ENCODE measurements at places on chromosomes 5 and 9.

GRCh38 chr9:33435821-33436277 is 11.5 kb downstream of the AQP3 start:
- no peak for DNase-seq

- no peak for DNase-seq
Measured at GRCh38 chr9:108568093-108568492, 287.7 kb downstream of the ACTL7B start.

DNA sequence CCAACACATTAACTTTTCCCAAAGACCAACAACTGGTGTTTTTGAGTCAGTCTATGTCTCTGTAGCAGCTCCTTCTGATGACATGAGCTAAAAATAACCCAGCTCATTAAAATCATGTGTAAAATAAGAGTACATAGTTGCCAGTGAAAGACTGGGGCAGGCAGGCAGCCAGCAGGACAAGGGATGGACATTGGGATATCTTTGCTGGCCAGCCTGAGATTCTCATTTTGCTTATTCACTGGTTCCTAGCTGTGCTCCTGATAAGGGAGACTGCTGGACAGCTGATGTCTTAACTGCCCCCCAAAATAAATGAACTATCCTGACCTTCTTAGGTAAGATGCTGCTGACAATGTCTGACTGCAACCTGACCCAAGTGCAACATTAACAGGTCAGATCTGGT is 33.9 kb downstream of the EPB41L4B start:
- DNase-seq = no peak

DNA sequence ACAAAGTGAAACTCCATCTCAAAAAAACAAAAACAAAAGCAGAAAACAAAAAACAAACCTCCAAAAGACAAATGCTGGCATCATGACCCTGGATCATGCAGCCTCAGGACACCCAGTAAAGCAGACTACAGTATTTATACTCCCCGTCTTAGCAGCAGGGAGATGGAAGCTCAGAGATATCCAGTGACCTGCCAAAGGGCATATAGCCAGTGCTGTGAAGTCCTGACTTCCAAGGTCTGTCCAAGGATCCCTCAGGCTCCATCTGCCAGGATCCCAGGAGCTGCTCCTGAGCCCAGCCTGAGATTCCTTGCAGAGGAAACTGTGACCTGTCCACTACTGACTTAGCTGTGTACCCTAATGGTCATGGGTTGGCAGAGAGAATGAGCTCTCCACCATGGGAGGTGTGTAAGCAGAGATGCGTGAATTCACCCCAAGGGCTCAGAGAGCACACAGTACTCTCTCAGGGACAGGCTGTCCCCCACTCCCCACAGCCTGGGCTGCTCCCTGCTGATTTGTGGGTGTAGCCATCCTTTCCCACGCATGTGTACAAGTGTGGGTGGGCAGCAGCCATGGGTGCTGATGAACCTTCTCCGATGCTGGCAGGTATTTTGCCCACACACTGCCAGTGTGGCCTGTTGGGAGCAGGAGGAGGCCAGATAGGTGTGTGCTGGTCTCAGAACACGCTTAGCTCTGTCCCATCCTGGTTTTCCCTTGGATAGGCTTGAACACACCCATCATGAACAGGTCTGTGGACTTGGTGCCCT is 2.1 kb upstream of the WNK2 start:
- no peak for DNase-seq

- DNase-seq = no peak
Measured at GRCh38 chr9:35366627-35367026, 123.3 kb upstream of the RUSC2 start.

DNA sequence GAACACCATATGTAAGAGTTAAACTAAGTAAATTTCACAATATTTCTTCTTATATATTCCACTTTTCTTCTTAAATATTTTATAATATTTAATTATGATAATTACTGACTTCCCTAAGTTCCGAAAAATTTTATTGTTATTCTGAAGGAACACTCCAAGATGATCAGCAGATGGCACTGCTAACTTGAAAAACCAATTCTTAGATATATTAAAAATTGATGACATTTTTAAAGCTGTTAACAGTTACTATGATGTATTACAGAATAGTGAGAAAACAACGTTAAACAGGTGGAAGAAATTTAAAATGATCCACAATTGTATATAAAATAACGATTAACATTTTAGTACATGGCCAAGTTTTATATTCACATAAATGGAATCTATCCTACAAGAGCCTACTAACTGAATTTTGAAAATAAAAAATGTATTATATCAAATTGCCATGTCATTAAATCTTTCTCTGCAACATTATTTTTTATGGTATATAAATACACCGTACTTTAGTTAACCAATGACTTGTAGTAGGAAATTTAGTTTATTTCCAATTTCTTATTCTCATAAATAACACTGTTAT is 30.1 kb upstream of the MUSK start:
- no peak for DNase-seq

DNA sequence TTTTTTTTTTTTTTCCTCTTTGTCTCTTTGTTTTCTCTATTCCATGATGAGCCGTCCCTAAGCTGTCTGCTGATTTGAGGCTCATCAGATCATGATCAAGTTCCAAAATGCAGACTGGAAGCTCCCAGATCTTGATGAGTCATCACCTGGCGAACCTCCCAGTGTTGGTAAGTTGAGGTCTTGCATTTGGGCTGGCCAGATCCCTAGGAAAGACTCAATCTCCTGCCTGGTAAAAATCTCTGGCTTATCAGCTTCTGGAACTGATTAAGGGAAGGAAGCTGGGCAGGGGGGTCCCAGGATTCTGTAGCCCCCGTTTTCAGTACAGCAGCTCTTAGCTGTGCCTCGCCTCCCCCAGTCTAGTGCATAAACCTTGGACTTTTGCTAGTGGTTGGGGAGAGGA is 69.0 kb downstream of the TSPAN17 start:
- DNase-seq = no peak

DNA sequence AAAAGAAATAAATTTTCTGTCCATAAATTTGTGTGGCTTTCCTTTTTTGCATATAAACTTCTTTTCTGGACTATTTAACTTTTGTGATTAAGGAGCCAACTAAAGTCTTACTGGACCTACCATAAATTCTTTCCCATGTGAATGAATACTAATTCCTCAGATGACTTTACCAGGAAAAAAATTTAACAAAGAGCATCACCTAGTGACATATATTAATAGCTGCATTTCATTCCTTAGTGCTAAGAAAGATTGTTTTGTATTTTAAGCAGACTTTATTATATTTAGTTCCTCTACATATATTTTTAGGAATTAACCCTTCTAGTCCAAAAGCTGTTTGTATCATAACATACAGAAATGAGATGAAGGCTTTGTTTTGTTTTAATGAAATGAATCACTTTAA is 64.4 kb downstream of the C9orf85 start:
- no peak for DNase-seq

DNA sequence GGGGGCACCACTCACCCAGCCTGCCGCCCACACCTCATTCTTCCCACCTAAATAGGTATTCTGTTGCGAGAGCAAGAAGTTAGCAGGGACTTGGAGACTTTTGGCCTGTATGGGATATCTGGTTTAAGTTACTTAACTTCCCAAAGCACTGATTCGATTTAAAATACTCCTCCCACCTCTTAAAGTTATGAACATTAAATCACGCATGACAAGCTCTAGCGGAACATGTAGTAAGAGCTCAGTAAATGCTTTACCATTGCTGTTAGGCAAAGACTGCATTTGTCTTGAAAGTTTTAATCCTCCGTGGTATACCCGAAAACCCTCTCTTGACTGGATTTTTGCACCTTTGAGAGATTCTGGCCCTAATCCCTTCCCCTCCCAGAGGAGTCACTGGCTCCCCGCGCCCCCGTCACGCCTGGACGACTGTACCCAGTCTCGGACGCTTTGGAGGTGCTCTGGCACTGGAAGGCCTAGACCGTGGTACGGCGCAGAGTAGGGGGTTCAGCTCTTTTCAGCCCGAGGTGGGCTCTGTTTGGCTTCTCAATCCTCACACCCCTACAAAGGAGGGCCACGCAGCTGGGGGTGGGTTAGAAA is 4.4 kb downstream of the GDNF start:
- no peak for DNase-seq

DNA sequence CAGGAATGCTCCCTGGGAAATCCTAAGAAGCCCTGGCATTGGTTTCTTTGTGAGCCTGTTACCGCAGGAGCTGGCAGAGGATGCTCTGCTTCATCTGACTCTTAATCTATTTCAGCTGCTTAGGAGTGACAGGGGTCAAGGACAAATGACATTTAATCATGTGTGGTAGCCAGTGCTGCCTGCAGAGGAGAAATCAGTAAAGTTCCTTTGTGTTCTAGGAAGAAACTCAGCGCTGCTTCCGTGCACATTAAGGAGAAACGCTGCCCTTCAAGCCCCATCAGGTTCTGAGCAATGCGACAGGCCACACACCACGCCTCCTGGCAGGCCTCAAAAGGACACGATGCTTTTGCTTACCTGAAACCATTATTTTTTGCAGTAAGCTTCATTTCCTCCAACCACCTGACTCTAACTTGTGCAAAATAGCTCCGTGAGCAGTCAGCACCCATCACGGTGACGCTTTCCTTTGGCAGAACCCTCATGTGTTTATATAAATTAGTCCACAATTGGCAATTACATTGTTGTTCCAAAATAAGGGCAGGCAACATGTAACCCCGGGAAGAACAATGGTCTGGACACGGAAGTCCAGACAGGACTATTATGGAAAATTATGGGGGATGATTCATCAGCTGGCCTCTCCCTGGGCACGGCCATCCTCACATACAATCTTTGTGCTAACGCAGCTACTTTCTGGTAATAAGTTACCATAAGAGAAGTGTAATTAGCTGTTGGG is 387.9 kb upstream of the DAP start:
- DNase-seq = no peak

DNA sequence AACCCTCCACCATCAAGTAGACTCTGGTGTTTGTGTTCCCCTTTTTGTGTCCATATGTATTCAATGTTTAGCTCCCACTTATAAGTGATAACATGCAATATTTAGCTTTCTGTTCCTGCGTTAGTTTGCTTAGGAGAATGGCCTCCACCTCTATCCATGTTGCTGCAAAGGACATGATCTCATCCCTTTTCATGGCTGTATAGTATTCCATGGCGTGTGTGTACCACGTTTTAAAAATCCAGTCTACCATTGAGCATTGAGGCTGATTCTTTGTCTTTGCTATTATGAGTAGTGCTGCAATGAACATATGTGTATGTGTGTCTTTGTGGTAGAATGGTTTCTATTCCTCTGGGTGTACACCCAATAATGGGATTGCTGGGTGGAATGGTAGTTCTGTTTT is 140.1 kb downstream of the BASP1 start:
- no peak for DNase-seq

All from effector CD4-positive, alpha-beta T cell (primary cell).